Activated T-cell treated with anti-CD3 and anti-CD28 coated beads for 4 hours (primary cell): ENCODE measurements at places on chromosomes 13 and 19.

- no peak for DNase-seq
Measured at GRCh38 chr13:30884543-30884942, 21.5 kb upstream of the MEDAG start.

- DNase-seq, result no peak
Measured at GRCh38 chr19:35901055-35901644, 810 bp upstream of the NFKBID start.

- no peak for DNase-seq
Measured at GRCh38 chr19:43936188-43936587, 1.1 kb upstream of the ZNF45 start.

DNA sequence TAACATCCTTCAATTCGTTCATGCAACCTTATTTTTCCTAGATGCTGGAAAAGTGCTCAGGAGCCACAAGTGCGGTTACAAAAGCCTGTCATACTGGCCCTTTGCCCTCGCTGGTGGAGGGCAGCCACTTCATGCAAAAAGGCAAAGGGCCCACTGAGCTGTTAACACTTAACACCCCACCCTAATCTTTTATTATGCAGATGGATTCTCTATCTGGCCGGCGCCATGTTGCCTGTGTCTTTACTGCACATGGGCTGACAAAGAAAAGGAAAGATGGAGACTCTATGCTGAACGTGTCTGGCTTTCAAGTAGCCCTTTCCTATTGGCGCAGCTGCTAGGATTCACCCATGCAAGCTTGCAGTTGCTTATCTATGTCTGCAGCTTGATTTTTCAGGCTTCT is 10.8 kb downstream of the OR7D2 start:
- DNase-seq, result no peak

- no peak for DNase-seq
Measured at GRCh38 chr19:42487032-42487797, 41.1 kb downstream of the CEACAM1 start.

- no peak for DNase-seq
Measured at GRCh38 chr19:17473041-17473440, 2.7 kb downstream of the SLC27A1 start.

- DNase-seq, result peak; percentile 31
Measured at GRCh38 chr19:52343548-52343947, 7.5 kb downstream of the ZNF610 start.

GRCh38 chr13:92256211-92256610 is 857.8 kb downstream of the GPC5 start:
- DNase-seq, result no peak

- no peak for DNase-seq
Measured at GRCh38 chr13:32310134-32310706, 4.9 kb downstream of the ZAR1L start.

DNA sequence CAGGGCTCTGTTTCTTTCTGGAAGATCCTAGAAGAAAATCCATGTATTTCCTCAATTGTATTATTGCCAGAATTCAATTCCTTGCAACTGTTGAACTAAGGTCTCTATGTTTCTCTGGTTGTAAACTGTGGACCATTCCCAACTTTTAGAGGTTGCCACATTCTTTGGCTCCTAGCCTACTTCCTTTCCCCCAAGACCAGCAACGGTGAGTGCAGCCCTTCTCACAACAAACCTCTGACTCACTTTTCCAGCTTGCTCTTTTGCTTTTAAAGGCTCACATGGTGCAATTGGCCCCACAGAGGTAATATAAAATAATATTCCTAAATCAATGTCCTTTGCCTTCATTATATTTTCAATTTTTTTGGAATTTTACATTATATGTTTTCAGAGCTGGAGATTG is 371.3 kb downstream of the SLITRK5 start:
- DNase-seq, result no peak

- DNase-seq, result no peak
Measured at GRCh38 chr19:49461656-49462055, 8.6 kb downstream of the ALDH16A1 start.

DNA sequence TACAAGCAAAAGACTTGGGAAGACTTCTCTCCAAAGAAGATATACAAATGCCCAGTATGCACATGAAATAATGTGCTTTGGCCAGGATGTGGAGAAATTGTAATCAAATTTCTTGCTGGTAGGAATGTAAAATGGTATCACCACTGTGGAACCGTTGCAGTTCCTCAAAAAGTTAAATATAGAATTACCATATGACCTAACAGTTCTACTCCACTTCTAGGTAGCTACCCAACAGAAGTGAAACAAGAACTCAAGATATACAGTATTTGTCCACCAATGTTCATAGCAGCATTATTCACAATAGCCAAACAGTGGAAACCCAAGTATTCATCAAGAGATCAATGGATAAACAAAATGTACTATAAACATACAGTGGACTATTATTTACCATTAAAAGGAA is 95.0 kb upstream of the KLF5 start:
- no peak for DNase-seq

- DNase-seq, result no peak
Measured at GRCh38 chr19:17543986-17544385, 11.5 kb upstream of the COLGALT1 start.

DNA sequence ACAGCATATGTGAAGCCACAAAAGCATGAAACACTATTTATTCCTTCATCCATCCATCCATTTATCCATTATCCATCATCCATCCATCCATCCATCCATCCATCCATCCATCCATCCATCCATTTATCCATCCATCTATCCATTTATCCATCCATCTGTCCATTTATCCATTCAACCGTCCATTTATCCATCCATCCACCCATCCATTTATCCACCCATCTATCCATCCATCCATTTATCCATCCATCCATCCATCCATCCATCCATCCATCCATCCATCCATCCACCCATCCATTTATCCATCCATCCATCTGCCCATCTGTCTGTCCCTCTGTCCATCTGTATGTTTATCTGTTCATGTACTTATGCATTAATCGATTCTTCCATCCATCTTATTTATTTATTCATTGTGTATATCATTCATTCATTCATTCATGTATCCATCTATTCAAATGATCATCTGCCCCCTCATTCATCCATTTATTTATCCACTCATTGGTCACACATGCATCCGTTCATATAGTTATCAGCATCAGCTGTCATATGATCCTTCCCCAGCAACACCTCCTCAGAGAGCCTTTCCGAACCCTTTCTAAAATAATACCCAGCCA is 7.0 kb upstream of the MYH14 start:
- no peak for DNase-seq

- no peak for DNase-seq
Measured at GRCh38 chr13:21986602-21987001, 315.7 kb downstream of the FGF9 start.

DNA sequence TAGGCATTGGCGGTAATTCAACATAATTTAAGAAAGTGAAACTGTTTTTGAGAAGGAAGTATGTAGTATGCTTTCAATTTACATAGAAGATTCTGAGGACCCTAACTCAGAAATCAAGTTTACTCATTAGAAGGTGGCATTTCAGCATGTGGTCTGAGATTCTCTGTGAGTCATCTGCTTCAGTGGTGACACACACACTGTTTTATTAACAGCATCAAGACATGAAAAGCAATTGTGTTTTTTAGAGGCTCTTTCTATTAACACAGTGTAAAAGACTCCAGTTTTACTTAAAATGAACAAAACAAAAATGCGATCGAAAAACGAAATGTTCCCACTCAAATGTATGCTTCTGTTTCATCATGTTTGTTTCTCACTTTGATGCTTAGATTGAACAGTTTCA is 802.1 kb upstream of the SLITRK6 start:
- no peak for DNase-seq

DNA sequence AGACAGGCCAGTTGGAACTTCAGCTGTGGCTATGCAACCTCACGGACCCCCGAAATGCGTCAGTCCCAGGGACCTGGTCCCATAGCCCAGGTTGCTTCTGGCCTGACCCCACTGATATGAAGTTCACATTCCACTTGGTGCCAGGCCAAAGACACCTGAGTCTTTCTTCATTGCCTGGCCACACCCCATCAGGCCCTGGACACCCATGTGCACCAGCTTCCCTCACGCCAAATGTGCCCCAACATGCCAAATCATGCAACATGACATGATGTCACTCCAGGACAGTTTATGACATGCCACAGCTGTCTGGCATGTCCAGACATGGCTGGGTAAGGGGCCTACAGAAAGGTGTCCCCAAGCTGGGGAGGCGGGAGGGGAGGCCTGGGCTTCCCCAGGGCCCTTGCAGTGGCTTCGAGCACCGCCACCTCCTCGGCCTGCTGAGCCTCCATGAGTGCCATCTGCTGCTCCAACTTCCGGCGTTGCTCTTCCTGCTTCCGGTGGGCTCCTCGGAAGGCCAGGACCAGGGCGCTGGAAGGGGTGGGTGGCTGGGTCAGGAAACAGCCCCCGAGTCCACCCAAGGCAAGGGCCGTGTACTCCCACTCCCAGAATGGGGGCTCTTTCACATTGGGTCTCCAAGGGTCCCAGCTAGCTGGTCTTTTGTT is 4.3 kb upstream of the NR2F6 start:
- no peak for DNase-seq

DNA sequence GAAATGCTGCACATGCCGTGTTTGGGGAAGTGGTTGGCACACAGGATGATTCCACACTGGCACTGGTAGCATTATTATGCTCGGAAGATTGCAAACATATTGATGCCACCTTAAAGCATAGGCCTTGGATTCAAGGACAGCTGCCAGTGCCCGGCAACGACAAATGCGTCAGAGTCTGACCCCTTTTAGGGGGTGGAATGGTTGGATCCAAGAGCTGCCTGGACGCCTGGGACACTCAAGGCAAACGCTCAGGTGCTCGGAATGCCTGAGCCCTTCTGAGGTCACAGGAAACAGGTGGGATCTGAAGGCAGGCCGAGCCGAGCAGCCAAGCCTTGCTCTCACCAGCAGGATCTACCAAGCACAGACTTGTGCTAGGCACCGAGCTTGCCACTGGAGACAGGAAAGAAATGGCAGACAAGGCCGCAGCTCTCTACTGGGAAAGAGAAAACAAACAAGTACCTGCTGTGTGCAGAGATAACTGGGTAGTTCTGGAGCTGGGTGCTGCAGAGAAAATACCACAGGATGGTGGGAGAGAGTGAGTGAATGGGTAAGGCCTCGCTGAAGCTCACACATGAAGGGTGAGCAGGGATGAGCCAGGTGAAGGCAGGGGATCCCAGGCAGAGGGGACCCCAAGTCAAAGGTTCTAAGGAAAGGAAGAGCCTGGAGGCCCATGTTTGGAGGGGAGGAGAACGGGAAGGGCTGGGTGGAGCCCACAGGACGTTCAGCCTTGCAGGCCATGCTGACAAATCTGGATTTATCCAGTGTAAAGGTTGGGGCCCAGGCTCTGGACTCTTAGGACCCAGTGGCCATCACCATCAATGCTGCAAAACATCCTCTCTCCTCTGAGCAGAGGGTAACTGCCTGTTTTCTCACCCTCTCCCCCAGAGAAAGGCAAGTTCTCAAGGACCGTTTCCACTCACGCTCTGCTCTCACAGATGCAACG is 9.2 kb downstream of the RANBP3 start:
- DNase-seq, result no peak

DNA sequence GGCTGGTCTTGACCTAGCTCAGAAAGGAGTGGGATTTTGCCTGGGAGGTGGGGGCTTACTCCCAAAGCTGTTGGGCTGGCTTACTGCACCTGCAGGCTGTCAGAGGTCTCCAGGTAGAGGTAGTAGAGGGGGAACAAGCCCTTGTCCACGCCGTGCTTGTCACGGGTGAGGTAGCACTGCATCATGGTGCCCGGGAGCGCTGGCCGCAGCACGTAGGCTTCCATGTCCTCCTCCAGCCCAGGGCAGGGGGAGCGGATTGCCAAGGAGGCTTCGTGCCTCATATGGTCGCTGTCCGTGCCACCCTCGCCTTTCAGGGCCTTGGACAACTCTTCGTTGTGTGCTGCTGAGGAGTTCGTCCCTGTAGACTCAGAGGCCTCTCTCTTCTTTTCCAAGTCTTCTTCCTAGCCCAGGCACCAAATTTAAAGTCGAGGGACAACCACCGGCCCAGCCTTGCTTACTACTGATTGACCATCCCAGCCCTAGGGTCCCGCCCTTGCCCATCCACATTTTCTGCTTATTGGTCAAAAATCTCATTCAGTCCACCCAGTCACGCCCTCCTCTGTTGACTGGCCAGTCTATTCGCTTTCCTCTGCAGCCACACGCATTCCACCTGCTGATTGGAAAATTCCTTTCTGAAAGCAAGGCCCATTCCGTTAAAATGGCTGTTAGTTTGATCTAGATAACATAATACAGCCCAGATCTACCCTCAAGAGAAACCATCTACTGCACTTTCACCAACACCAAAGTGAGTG is 10.5 kb downstream of the TULP2 start:
- no peak for DNase-seq

- DNase-seq, result no peak
Measured at GRCh38 chr19:35438096-35438495, 10.0 kb upstream of the FFAR2 start.

GRCh38 chr13:113187263-113187669 is 21.2 kb downstream of the PCID2 start:
- DNase-seq, result peak; percentile 48

DNA sequence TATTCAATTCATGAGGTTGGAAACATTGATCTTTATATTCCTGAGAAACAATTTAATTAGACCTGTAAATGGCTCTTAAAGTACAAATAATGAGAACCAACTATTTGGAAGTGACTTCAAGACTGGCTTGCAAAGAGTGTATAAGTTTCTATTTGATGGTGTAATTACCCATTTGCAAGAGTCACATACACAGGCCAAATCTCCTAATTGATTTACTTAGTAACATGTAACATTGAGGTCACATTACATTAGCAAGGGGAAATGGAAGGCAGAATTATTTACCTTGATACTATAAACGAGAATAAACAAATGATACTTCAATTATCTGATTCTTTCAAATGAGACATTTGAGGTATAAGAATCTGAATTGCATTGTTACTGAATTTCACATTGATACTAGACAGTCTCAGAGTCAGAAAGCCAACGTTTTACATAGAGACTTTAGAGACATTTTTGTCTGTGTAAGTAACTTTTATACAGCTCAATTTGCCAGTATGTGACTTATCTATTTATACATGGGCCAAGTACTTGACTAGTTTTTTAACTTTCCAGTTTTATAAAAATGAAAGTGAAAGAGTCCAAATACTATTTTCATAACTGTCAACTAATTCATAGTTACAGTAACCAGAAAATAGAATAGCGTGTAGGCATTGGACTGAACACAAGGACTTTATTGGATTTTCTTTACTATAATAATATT is 95.6 kb upstream of the RFC3 start:
- no peak for DNase-seq

DNA sequence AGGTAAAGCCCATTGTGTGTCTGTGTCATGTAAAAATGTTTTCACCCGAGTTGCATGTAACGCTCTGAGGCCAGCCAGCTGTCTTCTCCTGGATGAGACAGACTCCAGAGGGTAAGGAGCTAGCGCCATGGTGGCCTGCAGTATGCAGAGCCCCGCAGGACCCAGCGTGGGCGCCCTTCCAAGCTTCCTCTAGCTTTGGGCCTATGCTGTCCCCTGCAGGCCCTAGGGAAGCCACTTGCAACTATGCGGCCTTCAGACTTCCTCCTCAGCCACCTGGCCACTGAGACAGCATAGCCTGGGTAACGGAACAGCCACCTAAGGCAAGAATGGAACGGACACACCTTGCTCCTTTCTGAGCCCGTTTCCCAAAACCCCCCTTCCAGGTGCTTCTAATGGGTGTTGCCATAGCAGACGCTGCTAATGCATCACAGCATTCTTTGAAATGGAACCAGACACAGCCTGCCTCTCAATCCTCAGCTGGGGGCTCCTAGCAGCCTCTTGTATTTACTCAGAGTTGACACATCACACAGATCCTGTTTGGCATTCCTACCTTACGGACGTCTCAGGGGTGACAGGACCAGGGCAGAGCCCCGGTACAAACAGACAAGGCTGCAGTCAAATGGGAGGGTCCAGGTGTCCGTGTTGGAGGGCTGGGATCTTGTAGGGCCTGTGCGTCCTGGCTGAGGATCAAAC is 6.2 kb downstream of the FAM32A start:
- no peak for DNase-seq

- no peak for DNase-seq
Measured at GRCh38 chr13:33497146-33497845, 211.7 kb upstream of the STARD13 start.
